SK-MEL-5 (cell line): ENCODE measurements at places on chromosomes 6 and 20. TPM values are rescaled to one million over a fixed set of nuclear protein-coding genes. Genes with fewer than 3 reads are reported as not detected.
A peak's percentile ranks its signal among the peaks of the same experiment; 100 is the strongest.

- no peak for DNase-seq
These were observed 108.7 kb downstream of the FYN start for GRCh38 chr6:111764238-111765175.

DNA sequence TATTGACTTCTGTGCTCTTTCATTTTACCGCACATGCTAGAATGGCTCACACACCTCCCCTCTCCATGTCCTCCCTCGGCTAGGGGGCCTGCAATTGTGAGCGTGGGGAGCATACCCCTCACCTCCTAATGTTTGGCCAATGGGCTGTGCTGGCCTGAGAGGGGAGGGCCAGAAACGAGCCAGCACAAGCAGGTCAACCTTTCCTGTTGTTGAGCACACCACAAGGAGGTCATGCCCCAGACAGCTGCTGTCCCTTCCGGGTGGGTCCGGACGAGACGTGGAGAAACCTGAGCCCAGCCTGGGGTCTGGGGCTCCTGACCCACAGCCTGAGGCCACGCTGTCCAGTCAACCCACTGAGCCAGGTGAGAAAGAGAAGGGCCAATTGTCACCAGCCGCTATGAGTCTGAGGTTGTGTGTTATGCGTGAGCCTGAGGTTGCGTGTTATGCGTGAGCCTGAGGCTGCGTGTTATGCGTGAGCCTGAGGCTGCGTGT lies 77.4 kb downstream of the TTLL2 start:
- DNase-seq, result no peak

DNA sequence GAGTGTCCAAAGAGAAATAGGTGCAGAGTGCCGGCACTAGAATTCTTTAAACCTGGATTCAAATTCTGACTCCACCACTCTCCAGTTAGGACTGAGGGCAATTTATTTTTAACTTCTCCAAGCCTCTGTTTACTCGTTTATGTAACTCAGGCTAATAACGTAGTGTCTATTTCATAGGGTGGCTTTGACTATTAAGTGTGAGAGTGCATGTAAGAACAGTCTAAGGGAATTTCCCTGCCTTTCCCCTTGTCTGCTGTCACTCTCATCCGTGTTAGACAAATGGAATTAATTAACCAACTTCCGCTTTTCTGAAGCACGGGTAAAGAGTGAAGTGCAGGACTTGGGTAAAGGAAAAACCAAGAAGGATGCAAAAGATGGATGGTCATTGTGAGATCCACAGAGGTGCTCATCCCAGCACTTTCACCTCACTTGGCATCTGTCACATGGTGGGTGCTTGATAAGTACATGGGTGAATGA lies 4.1 kb upstream of the ZKSCAN8 start:
- DNase-seq, result no peak

GRCh38 chr6:12294851-12295536 lies 4.8 kb downstream of the EDN1 start:
- DNase-seq, result no peak

GRCh38 chr20:21358737-21359136 lies 38.6 kb downstream of the NKX2-4 start:
- DNase-seq, result no peak

DNA sequence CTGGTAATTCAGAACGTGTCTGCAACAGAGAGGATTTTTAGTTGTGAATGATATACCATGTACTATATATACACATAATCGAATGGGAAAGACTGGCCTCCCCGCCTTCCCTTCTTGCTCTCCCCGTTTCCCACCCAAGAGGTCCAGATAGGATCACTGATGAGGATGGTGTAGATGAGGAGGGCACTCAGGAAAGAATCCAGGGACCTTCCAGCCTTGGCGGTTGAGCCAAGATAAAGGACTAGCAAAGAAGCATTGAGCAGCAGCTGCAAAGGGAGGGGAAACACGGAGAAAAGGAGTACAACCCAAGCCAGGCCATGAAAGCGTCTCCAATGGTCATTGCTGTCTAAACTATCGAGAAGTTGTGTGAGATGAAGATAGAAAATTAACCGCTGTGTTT lies 84.0 kb upstream of the EXOC2 start:
- no peak for DNase-seq

DNA sequence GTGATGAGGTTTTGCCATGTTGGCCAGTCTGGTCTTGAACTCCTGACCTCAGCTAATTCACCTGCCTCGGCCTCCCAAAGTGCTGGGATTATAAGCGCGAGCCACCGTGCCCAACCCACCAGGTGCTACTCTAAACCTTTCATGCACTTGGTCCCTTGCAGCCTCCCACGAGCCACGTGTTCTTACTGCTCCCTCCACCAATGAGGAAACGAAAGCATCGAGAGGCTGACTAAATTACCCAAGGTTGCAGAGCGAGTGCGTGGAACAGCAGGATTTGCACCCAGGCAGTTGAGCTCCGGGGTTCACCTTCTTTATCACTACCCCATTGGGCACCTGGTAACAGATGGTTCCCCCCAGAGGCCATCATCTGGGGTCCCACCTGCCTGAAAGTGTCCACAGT lies 208.3 kb downstream of the LY86 start:
- DNase-seq, result no peak

DNA sequence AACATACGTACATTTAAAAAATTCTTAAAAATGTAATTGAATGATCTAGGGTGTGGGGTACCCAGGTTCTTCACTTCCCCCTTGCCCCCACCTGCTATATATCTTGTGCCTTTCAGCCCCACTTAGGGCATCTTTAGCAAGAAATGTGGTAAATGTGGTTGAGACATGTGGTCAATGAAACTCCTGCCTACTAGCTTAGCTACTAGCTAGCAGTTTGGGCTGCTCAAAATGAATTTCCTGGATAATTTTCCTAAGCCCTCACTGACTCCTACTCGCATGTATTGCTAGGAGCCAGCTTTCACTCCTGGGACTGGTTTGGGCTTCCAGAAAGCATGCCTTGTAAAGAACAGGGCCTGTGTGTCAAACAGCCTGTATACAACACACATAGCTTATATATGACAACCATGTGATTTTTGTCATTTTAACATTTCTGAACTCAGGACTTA lies 257.3 kb downstream of the ATXN1 start:
- no peak for DNase-seq

GRCh38 chr20:62026564-62026856 lies 39.2 kb downstream of the TAF4 start:
- no peak for DNase-seq

DNA sequence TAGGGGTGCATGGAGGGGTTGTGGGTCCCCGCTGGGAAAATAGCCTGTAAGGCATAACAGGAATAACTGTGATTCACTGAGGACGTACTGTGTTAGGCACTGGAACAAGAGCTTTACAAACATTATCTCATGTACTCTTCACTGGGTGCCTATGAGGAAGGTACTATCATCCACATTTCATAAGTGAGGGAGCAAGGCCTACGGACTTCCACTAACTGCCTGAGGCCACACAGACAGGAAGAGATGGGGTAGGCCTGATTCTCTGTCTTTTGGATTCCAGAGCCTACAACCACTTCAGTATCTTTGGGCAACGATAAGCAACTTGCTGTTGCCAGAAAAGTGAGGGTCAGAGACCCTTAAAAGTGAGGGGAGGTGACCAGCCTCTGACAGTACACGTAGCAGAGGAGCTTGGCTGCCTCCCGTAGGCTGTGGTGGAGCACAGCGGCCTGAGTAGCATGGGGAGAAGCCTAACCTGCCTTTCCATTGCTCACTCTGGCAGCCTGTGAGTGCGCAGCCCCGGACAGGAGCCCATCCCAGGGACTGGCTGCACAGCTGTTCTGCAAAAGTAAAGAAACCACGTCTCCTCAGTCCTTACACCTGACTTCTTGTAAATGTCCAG lies 30.4 kb downstream of the PSMB1 start:
- peak; percentile 33 for DNase-seq

DNA sequence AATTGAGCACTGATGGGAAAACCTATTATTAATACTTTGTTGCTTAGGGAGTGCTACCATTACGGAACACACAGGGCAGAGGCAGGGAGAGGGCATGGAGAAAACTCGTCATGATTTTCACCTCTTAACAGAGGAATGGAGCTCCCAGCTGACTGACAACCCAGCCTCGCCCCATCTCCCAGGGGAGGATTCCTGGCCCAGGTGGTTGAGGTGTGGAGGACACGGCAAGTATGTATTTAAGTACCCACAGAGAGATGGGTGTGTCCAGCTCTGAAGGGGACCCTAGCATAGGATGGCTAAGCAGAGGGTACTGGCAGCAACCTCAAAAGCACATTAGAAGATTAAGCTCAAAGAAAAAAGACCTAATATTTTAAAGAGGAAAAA lies 261.9 kb upstream of the MOCS1 start:
- no peak for DNase-seq

- DNase-seq, result no peak
These were observed 17.4 kb upstream of the HM13 start for GRCh38 chr20:31496761-31497295.

DNA sequence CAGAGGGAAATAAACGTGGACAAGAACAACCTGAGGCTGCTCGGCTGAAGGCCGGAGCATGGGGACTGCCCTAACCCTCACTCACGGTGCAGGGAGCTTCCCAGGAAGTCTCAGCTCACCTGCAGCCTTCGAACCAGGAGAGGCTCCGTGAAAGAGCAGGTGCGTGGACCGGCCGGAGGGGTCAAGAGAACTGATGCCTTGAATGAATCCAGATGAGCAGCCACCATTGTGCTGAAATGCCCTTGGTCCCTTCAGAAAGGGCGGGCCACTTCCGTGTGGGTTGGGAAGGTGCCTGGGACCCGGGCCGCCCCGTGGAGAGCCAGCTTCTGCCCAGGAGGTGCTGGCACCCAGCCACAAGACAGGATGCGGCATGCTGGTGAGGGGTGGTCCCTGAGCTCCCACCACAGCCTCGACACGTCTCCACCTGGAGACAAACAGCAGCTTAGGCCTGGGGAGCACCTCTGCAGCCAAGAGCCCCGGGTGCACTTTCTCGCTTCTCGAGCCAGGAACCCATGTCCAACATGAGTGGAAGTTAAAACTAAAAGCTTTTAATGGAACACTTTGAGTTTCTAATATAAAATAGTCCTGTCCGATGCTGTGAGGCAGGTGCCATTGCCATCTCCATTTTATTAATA lies 83.5 kb downstream of the TTLL2 start:
- DNase-seq, result no peak

GRCh38 chr20:10639737-10640556 lies 33.9 kb downstream of the JAG1 start:
- DNase-seq, result no peak

GRCh38 chr6:41318261-41318653 lies 17.2 kb upstream of the NCR2 start:
- DNase-seq, result no peak

DNA sequence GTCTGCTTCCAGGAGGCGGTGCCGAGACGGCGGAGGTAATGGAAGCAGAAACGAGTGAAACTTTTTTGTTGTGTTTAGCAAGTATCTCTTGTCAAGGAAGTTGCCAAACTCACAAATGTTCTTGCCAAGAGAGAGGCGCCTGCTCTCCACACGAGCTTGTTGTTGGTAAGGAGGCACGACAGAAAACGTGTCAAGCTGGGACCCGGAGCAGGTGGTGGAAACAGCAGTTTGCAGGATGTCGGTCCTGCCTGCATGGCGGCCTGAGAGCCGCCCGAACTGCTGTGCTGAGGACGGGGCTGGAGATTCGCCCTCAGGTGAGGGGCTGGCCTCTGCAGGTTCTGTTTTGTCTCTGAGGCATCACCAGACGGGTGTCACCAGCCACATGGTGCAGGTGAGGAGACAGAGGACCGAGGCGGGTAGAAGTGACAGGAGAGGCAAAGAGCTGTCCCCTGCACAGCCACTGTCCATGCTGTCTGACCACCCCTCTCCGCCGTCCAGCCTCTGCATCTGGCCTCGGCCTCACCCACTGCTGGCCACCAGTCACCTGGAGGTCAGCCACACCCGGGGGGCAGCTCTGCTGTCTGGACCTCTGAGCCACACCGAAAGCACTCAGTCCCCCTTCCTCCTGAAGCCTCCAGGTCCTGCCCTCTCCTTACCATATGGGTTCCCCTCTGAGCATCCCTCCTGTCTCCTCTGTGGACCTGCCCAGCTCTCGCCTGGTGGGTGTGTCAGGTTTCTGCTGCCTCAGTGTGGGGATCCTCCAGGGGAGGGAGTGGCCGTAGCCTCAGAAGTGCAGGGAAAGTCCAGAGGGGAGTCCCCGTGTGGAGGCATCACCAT lies 261.5 kb downstream of the TAF4 start:
- DNase-seq, result no peak

Gene LAMA2
- total RNA-seq, result 1.3 TPM in 2 replicates

Gene C6orf52
- 0.63 and 0.85 TPM in 2 replicates for total RNA-seq

Gene SDC4
- 16.1 and 17.5 TPM in 2 replicates for total RNA-seq
